ENCODE measurements at places on chromosomes 5 and 9. TPM values are rescaled to one million over a fixed set of nuclear protein-coding genes. Genes with fewer than 3 reads are reported as not detected.

- peak; percentile 96 for DNase-seq
Observed at GRCh38 chr5:157511651-157512644, 51.9 kb downstream of the NIPAL4 start.

MRPS30 gene
- 48.0 TPM for total RNA-seq

TRMO gene
- total RNA-seq: 14.5 TPM

MSX2 gene
- total RNA-seq: 0.32 TPM

WNT8A gene
- not detected for total RNA-seq
